ENCODE measurements at places on chromosomes 4 and X. TPM values are rescaled to one million over a fixed set of nuclear protein-coding genes. Genes with fewer than 3 reads are reported as not detected.

Gene FDCSP
- not detected for total RNA-seq

- peak; percentile 16 for DNase-seq
These were observed 32.3 kb downstream of the GRK4 start for GRCh38 chr4:2995546-2996265.

GRCh38 chr4:16952462-16952871, 54.0 kb upstream of the LDB2 start:
- DNase-seq, result no peak

DNA sequence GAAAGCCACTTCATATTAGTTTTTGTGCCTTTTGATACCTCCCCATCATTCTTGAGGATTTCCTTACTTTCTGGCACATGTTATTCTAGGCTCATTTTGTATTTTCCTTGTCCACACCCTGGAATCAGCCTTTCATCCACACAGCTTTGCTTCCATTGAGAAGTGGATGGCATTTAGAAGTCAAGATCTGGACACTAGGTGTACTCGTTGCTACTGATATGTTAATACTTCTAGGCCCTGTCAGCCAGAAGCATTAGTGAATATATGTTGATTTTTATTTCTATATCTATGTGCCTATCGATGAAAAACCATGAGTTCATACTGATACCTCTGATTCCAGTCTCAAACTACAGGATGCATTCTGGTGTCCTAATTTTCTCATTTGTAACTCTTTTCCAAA, 73.2 kb downstream of the ARHGAP24 start:
- no peak for DNase-seq
